ENCODE measurements at places on chromosomes 7 and 10.
A peak's percentile ranks its signal among the peaks of the same experiment; 100 is the strongest.

DNA sequence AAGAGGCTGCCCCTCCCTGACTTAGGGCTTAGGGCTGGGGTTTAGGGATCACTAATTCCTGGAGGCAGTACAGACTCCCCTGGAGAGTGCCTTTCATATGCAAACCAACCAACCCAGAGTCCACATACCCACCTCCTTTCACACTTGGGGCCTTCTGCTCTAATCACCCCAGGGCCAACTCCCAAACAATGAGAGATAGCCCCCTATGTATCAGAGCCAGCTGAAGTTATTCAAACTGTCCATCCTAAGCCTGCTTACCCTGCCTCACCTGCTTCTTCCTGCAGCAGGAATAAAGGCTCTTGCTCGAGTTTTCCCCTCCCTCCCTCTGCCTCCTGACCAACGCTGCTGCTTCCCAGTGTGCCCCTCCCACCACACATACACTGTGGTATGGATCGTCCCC lies 51.8 kb upstream of the SLC35G1 start:
- DNase-seq = no peak

DNA sequence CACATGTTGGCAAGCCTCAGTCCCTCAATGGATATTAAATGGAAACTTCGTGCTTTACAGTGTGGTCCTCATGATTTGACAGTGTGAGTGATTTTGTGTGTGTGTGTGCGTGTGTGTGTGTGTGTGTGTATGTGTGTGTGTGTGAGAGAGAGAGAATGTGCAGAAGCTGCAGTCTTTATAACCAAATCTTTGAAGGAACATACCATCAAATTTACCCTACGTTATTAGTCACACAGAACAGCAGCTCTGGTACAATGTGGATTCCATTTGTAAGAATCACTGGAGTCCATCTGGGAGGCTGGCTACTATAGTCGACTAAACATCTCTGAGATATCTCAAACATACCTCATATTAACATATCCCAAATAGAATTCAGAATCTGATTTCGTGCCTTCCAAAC lies 928.0 kb upstream of the POT1 start:
- DNase-seq = no peak

GRCh38 chr7:118186501-118186900 lies 2.5 kb downstream of the LSM8 start:
- no peak for DNase-seq

DNA sequence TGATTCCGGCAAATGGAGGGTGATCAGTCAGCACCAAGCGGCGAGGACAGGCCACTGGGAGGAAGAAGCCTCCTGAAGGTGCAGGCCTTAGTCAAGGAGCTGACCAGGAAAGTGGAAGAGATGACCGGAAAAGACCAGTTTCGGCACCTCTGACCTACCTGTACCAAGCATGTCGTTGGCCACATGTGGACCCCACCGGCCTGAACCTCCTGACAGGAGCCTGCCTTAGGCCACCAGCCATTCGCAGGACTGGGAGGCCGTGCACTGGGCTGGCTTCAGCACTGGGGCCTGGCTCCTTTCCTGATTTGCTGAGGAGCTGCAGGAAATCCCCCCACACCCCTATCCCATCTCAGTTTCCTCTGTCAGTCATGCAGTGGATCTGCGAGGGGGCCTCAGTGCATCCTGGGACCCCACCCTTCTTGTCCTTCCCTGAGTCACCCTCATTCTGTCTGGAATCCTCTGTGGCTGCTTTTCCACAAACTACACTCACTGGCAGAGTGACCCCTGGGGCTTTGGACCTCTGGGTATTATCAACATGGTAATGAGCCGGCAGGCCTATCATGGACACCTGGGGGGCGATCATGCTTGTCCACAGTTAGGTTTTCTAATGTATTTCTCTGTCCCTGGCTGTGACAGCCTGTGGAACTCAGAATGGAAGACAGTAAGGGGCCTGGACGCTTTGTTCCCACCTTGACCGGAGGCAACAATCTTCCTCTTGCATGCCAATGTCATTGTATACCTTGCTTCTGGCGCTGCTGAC lies 33.0 kb downstream of the RAMP3 start:
- no peak for DNase-seq

- peak; percentile 75 for DNase-seq
These were observed 99.7 kb downstream of the TNS3 start for GRCh38 chr7:47482013-47482875.
